Temporal lobe (tissue), 4 donors: ENCODE measurements at places on chromosomes 5 and 9. TPM values are rescaled to one million over a fixed set of nuclear protein-coding genes. Genes with fewer than 3 reads are reported as not detected.

PCAT7 gene
- total RNA-seq, result not detected

MAP1B gene
- total RNA-seq, result 786 TPM

ERAP2 gene
- 0.98 TPM for total RNA-seq

PCDH1 gene
- 49.2 TPM for total RNA-seq

APBA1 gene
- total RNA-seq, result 34.2 TPM

NFIB gene
- 139 TPM for total RNA-seq

PPP3R2 gene
- total RNA-seq, result under 0.01 TPM

SLC1A3 gene
- total RNA-seq, result 188 TPM

BARHL1 gene
- total RNA-seq, result not detected

VAV2 gene
- total RNA-seq, result 39.1 TPM

DMRTA1 gene
- 0.25 TPM for total RNA-seq

LCN9 gene
- total RNA-seq, result not detected

WDR38 gene
- total RNA-seq, result 0.25 TPM

ARID3C gene
- total RNA-seq, result not detected
